ENCODE measurements at places on chromosomes 2 and 18.

- no peak for DNase-seq
Observed at GRCh38 chr2:185628985-185629384, 109.6 kb upstream of the FSIP2 start.

GRCh38 chr18:78056011-78056410 lies 806.4 kb downstream of the GALR1 start:
- DNase-seq: no peak

DNA sequence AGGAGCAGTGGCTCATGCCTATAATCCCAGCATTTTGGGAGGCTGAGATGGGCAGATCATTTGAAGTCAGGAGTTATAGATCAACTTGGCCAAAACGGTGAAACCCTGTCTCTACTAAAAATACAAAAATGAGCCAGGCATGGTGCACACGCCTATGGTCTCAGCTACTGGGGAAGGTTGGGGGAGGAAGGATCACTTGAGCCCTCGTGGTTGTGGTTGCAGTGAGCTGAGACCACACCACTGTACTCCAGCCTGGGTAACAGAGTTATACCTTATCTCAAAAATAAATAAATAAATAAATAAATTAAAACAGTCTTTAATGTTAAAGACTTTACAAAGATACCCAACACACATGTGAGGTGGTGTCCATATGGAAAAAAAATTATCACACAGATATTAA lies 134.0 kb downstream of the C2orf74 start:
- no peak for DNase-seq

- no peak for DNase-seq
Observed at GRCh38 chr2:42724886-42725285, 39.0 kb downstream of the OXER1 start.

DNA sequence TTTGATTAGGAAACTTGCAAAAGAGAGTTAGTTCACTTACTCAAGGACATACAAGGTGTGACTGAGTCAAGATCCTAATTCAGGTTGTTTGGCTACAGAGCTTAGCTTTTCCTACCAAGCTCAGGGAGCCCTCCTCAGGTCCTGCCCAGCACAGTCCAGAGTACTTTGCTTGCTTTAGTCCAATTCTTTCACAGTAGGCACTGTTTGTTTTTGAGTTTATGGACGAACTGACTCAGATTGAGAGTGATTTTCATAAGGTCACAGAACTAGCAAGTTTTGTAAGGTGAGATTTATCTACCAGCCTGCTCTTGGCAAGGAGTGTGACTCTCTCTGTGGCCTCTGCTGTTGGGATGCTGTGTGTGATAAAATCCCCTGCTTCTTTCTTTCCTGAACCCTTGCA lies 310.5 kb downstream of the PTPRM start:
- no peak for DNase-seq

- DNase-seq: no peak
Observed at GRCh38 chr2:105573910-105574655, 170.6 kb upstream of the NCK2 start.

GRCh38 chr2:159713631-159714246 lies 1.4 kb downstream of the MARCHF7 start:
- DNase-seq: no peak

DNA sequence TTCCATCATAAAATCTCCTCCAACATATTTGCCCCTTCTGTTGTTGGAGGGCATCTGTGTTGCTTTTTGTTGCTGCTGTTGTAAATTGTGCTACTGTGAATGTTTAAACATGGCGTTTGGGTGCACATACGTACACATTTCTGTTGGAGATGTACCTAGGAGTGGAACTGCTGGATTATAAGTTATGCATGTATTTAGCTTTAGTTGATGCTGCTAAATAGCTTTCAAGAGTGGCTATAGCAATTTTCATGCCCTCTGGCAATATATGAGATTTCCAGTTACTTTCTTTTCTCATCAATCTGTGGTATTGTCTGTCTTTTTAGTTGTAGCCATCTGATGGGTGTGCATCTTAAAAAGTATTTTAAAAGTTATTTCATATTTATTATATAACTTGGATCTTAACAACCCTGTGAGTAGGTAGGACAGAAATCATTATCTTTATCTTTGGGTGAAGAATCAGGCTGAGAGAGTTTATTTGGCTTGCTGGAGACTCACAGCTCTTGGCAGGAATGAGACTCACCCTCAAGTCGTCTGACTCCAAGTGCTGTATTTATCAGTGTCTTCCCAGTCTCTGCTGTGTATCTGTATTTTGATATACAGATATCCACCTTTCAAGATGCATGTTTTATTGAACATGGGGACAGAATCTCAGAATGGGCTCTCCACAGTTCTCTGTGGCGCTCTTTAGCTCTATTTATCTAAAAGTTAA lies 16.9 kb downstream of the ZNF236 start:
- no peak for DNase-seq

DNA sequence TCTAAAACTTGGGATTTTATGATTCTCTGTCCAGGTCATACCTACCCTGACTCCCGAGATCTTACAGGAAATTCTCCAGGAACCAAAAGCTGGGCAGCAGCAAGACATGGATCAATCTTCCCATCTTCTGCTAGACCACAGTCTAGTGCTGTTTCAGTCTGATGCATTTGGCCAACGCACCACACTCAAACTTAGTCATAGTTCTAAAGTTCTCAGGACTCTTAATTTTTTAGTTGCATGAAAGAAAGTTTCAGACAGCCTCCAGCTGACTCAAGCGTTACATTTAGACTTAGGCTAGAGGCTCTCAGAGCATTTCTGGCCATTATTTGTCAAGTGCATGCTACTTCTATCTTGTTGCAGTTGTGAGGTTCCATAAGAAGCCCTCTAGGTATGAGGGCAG lies 230.1 kb upstream of the CCDC150 start:
- DNase-seq: no peak

GRCh38 chr2:94993176-94994062 lies 32.1 kb upstream of the MAL start:
- DNase-seq: no peak

DNA sequence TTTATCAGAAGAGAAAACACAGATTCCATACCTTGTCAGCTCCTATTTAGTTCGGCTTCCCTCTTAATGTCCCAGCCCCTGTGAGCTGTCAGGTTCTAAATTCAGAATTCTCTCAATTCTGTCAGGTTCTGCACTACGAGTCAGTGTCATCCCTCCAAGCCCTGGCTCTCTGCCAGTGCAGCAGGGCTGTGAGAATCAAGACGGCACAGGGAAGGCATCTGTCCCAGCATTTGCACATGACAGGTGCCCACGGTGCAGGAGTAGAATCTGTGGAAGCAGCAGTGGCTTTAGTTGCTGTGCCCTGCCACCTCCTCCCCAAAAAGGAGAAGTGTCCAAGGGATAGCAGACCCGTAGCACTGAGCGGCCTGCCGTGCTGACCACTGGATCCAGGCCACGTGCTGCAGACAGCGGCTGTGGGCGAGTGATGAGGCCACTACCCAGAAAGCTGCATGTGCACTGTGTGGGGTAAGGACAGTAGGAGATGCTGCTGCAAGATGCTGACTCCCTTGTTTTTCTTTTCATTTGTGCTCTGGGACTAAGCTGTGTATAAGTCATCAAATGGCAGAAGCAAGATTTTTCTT lies 12.8 kb downstream of the RBFA start:
- DNase-seq: no peak

GRCh38 chr18:12911929-12912703 lies 28.1 kb upstream of the PTPN2 start:
- DNase-seq: no peak

DNA sequence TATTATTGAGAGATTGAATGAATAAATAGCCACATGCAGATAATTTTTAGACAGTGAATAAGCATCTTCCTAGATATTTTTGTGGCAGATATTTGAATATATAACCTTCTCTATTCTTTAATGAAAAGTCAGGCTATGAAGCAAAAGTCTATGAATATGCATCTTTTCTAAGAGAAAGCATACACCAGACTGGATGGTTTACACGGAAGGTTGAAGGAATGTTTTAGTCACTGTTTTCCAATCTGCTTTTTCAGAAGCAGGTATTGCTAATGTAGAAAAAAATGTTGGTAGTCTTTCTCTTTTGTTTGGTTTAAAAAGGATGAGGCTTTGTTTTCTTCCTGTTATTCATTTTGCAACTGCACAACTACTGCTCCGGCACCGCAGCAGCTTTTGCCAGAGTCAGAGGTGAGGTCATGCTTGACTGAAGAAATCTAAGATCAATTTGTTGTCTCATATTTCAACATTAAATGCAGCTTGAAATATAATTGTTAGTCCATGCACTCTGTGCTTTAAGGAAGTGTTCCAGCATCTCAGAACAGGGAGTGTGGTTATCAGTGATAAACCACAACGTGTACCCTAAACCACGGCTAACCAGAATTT lies 1540.8 kb upstream of the PIK3C3 start:
- no peak for DNase-seq

DNA sequence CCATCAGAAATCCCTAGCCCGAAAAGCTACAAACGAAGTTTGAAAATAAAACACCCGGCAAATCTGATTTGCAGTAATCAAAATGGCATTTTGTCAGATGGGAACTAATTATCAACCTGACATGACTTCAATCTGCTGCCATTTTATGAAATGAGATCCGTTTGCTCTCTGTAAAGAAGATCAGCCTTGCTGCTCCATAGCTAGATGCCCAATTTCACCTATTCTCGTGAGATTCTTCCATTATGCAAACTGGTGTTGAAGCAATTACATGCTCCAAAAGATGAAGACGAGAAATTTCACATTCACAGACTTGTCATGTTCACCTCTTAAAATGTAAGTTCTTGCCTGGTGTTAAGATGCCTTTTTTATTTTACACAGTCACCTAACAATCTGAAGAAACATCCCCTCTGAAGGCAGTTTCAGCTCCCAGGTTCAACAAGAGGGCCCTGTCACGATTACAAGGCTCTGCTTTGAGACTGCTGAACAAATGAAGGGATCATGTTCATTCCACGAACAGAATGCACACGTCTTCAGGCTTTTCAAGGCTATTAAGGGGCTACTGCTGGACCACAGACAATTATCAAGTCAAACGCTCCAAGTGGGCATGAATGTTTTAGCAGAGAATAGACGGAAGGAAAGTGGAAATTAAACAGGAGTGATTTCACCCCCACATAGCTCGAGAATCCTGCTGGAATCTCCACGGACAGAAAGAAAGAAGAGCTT lies 172.6 kb upstream of the PID1 start:
- no peak for DNase-seq

All from GOT3 (cell line).